ENCODE measurements at places on chromosomes 16 and 17.
A peak's percentile ranks its signal among the peaks of the same experiment; 100 is the strongest.

- DNase-seq: no peak
Observed at GRCh38 chr16:2260250-2260649, 7.7 kb downstream of the RNPS1 start.

GRCh38 chr16:24573141-24573540, 33.8 kb downstream of the RBBP6 start:
- no peak for DNase-seq

- DNase-seq: no peak
Observed at GRCh38 chr16:21101631-21102420, 48.8 kb downstream of the DNAH3 start.

GRCh38 chr16:886084-886543, 84.7 kb downstream of the LMF1 start:
- no peak for DNase-seq

DNA sequence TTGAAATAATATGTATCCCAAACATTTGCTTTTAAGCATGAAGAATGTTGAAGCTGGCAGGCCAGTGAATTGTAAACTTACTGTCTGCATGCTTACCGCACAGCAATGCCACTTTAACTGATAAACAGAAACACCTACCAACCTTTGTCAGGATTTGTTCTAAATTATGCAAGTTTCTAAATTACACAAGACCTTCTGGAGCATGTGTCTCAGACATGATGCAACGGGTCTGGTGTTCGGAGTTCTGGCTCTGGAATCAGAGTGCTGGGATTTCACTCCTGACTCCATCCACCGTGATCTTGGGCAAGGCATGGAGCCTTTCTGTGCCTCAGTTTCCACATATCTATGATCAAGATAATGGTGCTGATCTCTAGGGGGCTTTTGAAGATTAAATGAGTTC, 111.2 kb downstream of the CCT6B start:
- no peak for DNase-seq

- DNase-seq: no peak
Observed at GRCh38 chr17:50884439-50885311, 18.5 kb upstream of the TOB1 start.

- DNase-seq: no peak
Observed at GRCh38 chr17:63477480-63478440, 899 bp downstream of the ACE start.

- no peak for DNase-seq
Observed at GRCh38 chr16:23367988-23368387, 65.9 kb downstream of the SCNN1B start.

DNA sequence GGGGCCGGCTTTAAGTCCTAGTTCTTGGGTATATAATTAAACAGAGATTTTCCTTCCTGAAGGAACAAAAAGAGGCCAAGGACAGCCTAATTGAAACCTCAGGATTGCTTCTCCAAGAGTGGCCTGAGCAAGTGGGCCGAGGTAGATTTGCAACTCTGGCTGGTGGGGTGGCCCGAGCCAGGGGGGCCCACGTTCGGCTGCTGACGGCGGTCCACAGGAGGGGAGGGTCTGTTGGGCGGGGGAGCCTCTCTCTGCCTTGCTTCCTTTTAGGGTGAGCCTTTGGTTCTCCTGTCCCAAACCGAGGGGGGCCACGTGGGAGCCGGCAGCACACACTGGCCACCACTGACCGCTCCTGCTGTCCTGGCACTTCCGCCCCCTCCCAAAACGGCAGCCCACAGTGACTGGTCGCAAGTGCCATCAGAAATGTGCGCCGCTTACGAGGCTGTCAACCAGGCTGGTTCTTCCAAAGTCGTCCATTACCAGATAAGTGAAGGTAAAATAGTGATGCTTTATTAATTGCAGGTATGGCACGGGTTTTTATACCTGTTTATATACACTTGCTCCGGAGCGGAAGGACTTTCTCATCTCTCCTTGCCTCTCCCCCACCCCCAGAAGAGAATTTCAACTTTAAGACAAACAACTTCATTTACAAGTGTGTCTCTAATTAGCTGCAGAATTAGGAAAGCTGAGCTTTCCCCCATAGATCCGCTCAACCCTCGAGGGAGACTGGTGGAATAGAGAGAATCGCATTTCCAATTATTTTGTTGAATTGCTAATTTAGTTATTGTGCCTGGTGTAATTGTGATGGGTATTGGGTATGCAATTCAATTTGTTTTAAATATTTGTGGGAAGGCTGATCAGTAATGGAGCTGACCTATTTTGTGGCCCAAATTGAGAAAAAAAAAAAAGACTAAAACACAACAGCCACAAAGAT, 117.8 kb downstream of the AATF start:
- DNase-seq: no peak

GRCh38 chr17:81711814-81712467, at the start of gene SLC25A10:
Gene SLC25A10 (plus strand): TSS chr17:81712284. CDS start chr17:81712427, 143 bp downstream.
- peak; percentile 86 for DNase-seq

DNA sequence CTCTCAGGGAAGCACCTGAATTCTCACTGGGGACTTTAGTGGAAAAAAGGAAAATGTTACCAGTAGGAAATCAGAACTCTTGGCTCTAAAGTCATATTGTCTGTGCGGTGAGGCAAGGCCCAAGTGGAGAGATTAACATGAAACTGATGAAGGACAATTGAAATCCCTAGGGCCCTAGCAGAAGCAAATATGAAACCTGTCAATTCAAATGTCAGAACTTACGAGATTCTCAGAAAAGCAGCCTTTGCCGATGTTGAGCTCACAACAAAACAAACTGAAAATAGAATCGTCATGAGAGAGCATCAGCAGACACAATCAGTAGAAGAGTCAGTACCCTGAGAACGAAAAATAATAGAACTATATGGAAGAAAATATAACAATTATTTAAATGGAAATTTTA, 108.8 kb downstream of the ELAC2 start:
- no peak for DNase-seq

DNA sequence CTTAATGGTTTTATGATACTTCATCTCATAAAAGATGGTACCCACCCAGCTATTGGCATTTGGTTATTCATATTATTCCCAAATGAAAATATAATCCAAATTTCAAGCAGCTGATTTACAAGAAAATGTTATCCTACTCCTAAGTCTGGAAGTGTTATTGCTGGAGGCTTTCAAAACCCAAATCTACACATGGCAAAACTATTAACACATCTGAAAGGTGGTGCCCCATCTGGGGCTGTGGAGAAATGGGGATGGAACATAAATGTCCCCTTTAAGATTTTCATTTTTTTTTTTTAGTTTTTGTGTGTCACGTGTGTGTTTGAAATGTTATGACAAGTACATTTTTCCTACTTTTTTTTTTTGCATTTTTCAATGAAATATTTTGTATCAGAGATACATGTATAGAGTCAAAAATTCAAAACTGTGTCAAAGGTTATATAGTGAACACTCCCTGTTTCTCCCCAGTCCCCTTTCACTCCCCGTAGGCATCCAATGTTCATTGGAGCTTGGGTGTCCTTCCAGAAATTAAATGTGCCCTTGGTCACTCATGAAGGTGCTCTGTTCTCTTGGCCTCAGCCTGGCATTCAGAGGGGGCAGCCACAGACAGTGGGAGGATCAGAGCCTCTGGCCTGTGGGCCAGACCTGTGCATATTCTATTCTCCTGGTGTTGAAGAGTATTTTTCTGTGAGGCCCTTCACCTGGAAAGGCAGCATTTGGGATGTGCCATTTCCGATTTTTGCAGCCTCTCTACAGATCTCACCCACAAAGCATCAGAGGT, 79.1 kb downstream of the CLEC16A start:
- DNase-seq: no peak

DNA sequence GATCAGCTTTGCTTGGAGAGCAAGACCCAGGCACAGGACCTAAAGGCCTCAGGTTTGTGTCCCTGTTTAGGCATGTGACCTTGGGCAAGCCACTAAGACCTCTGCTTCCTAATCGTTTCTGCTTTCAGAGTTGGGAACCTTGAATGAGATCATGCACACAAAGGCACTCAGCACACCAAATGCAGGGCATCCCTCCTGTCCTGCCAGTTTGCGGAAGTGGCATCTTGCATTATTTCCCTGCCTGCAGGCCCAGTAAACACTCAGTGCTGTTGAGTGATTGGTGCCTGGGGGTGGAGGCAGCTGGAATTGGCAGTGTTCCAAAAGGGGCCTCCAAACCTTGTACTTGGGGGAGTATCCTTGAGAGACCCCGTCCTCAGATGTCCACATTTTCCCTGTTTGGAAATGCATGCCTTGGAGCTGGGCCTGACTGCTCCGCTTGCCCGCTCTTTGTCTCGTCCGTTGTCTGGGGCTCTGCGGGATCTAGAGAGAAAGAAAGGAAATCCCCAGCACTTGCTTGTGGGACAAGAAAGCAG, 28.7 kb downstream of the MRM1 start:
- DNase-seq: no peak

- peak; percentile 57 for DNase-seq
Observed at GRCh38 chr17:17205368-17206123, 587 bp downstream of the PLD6 start.

GRCh38 chr17:2591040-2591640, 2.3 kb upstream of the PAFAH1B1 start:
- no peak for DNase-seq

- no peak for DNase-seq
Observed at GRCh38 chr17:40253565-40253964, 34.1 kb upstream of the CDC6 start.

DNA sequence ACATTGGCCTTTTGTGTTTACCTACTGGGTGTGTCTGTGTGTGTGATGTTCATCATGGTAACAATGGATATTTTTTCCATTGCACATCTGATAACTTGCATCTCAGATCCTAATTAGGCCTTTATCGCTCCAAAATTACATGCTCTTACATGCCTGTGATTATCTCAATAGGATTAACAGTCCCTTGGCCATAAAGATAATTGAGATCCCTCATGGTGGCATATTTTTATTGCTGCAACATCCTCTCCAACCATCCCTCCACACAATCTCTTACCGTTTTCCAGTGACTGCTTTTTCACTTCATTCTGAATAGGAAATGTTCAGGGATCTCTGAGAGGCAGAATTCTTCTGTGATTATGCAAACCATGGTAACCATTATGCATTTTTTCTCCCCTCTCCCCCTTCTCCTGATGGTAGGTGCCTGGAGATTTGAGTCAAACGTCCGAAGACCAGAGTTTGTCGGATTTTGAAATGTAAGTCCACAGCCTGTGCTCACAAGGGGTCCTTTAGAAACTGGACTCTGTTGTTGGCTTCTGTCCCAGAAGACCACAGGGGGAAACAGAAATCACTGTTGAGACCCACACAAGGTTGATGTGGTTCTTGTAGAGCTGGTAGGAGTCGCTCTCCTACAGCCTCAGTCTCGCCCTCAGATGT, 405.5 kb downstream of the CPPED1 start:
- no peak for DNase-seq

GRCh38 chr17:73645050-73645871, 1.0 kb upstream of the SDK2 start:
- peak; percentile 69 for DNase-seq

DNA sequence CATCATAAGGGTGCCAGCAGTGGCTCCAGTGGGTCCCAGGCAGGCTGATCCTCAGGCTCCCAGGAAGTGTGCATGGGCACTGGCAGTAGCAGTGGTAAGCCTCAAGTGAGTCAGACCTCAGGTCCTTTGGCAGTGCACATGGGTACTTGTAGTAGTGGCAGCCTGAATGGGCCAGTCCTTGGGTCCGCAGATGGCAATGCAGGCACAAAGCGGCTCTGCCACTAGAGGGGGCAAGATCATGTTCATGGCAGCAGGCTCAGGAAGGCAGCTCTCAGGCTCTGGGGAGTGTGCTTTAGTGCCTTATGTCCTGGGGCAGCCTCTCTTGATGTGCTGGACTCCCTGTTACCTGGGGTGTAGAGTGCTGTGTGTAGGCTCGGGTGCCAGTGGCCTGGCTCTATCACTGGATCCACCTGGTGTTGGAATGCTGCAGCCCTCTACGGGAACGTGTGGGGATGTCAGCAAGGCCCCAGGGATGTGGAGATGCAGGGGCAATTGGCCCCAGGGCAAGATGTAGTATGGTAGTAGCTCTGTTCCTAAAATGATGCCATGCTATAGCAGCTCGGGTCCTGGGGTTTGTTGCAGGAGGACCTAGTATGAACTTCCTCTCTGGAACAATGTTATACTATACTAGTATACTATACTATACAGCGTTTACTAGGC, 11.0 kb downstream of the ACSM3 start:
- peak; percentile 41 for DNase-seq

DNA sequence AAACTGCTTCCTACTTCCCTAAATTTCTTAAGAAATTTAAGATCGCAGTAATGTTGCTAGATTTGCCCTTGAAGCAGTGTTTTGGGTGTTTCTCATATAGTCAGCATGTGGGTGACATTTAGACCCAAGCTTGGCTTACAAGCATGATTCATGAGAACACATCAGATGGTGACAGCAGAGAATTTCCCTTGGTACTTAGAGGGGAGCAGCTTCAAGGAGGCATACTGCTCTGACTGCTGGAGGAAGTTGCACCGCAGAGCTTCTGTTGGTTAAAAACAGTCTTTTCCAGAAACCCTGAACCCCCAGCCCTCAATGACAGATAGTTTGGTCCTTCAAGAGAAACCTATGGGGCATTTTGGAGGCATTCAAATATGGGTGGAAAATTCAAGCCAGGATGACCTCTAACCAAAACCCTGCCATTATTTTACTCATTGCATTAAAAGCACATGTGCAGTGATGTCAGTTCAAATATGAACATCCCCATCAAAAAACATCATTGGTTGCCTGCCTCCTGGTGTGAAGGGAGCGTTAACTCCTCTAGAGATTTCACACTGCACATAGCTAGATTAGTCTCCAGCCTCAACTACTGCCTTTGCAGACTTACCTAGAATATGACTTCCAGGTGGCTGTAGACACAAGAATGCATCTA, 201.5 kb upstream of the CACNG5 start:
- no peak for DNase-seq

- DNase-seq: no peak
Observed at GRCh38 chr17:29167393-29168078, 12.7 kb downstream of the MYO18A start.

- DNase-seq: no peak
Observed at GRCh38 chr16:56833243-56833970, 31.6 kb upstream of the SLC12A3 start.

- no peak for DNase-seq
Observed at GRCh38 chr17:56289321-56289720, 136.0 kb downstream of the ANKFN1 start.

DNA sequence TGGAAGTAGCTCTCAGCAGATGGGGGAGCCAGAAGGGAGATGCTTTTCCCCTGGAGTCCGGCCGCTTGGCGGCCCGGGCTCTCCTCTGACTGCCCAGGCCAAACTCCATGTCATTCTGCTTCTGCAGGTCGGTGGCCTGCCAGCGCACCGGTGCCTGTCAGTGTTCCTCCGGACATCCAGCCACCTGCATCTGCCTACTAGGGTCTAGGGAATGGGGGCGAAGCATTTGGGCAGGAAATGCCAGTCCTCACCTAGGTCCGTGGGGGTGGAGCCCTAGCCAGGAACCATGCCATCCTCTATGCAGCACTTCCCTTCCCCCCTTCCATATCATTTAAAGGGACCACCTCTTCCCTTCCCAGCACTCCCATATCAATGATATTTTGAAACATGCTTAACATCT, 34.2 kb downstream of the GJC1 start:
- DNase-seq: no peak

GRCh38 chr16:66242672-66243071, 123.8 kb upstream of the CDH5 start:
- no peak for DNase-seq

DNA sequence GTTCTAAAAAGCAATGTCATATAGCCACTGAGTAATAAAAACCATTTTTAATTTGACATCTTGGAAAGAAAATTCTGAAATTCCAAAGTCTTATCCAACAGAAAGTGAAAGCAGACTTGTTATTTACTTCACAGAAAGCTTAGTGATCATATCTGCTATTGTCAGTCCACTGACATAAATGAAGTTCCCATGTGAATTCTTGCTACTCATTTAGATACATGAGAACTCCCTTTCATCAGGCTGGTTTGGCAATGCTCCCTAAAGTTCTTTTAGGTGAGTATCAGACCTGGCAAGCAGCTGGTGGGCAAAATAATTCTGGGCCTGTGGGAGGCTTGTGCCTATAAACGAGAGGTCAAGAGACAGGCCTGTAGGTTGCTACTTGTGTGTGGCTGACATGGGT, 23.4 kb downstream of the NME2 start:
- DNase-seq: no peak

Measured in heart left ventricle (tissue), 16 donors.